Stimulated activated CD8-positive, alpha-beta memory T cell treated with anti-CD3 and anti-CD28 coated beads, Interleukin-12 subunit alpha, Interleukin-12 subunit beta, amount 100 ng/mL, for 1 hour (primary cell): ENCODE measurements at places on chromosomes 6 and 20.

DNA sequence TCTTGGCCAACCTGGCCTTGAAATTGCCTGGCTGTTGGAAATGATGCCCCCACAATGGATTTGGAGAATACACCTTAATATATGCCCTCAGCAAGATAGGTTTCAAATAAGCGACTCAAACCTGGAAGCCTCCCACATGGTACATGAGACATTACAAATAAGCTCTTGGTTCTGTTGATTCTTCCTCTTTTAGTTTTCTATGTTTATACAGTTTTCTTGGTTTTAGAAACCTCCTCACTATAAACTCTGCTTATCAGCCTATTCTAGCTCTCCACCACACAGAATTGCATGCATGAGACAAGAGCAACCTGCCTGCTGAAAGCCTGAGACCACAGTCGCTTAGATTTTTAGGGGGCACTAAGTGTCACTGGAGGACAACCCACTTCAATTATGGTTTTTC lies 108.8 kb upstream of the PREP start:
- no peak for DNase-seq

DNA sequence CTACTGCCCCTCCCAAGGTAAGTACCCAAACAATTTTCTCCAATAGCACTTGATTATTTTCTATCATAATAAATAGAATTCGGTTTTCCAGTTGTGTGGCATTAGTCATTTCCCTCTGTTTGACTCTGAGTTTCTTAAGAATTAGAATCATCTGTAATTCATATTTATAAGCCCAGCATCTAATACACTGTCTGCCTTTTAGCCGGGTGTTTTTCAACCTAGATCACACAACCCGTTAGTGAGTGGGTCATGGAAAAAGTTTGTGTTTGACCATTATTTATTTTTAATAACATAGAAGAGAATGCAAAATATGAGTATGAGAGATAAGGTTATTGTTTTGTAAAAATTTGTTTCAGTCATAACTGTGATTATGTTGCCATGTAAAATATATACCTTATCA lies 701.6 kb downstream of the RFPL4B start:
- no peak for DNase-seq

DNA sequence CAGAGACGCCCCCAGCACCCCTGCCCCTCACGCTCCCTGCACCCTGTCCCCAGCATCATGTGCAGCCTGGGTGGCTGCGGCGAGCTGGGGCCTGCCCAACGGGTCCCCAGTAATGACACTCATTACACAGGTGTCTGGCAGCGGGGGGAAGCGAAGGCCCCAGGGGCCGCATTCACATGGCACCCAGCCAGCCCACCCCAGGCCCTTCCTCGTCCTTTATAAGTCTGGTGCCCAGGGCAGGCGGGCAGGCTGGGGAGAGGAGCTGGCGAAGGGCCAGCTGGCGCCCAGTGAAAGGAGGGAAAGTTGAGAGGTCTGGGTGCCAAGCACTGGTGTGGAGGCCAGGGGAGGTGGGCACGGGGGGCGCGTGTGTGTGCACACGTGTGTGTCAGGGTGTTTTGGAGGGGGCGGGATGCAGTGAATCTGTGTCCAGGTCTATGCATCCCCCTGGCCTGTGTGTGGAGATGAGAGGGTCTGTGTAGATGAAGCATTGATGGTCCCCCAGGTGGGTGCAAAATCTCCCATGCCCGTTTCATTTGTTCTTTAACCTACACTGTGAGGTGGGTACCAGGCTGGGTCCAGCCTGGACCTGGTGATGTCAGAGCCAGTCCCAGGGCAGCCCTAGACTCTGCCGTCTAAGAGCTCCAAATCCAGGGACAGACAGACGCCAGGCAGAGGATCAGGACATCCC lies 105.3 kb downstream of the CEBPB start:
- DNase-seq, result no peak

DNA sequence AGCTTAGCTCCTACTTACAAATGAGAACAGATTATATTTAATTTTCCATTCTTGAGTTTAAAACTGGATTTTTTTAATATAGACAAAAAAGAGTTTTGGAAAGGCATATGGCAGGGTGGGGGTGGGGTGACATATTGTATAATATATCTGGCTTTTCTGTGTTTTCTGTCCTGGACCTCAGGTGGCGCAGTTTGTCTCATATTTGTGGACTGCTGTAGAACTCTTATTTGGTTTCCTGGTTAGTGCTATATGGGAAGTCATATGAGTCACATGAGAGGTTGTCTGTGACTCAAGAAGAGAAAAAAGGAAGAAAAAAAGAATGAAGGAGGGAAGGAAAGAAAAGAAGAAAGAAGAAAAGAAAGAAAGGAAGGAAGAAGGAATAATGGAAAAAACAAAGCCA lies 131.8 kb downstream of the CLVS2 start:
- DNase-seq, result no peak
